A549 treated with GW870086 at 1 μM for 4 hours (cell line): ENCODE measurements at places on chromosomes 4 and X. TPM values are rescaled to one million over a fixed set of nuclear protein-coding genes. Genes with fewer than 3 reads are reported as not detected.

Gene RLIM
- 12.3 to 18.5 TPM (median 16.9 TPM) in 5 replicates for total RNA-seq

Gene VCX
- not detected in 5 replicates for total RNA-seq

Gene MAGEB17
- not detected in 5 replicates for total RNA-seq

Gene EDNRA
- 0.24 to 0.58 TPM (median 0.30 TPM) in 5 replicates for total RNA-seq

Gene ETDB
- not detected in 5 replicates for total RNA-seq

Gene MAGIX
- 2.0 to 5.5 TPM (median 2.7 TPM) in 5 replicates for total RNA-seq

Gene SLC16A2
- total RNA-seq, result 20.1 to 23.8 TPM (median 22.7 TPM) in 5 replicates

Gene SUPT20HL1
- not detected in 5 replicates for total RNA-seq

Gene CENPI
- total RNA-seq, result 9.7 to 15.4 TPM (median 12.8 TPM) in 5 replicates

Gene TSPAN7
- 2.1 to 3.3 TPM (median 2.3 TPM) in 5 replicates for total RNA-seq

Gene UGT2B10
- total RNA-seq, result 0.09 TPM in 1 of 5 replicates, not detected in the others
